ENCODE measurements at places on chromosomes 13 and 19.

DNA sequence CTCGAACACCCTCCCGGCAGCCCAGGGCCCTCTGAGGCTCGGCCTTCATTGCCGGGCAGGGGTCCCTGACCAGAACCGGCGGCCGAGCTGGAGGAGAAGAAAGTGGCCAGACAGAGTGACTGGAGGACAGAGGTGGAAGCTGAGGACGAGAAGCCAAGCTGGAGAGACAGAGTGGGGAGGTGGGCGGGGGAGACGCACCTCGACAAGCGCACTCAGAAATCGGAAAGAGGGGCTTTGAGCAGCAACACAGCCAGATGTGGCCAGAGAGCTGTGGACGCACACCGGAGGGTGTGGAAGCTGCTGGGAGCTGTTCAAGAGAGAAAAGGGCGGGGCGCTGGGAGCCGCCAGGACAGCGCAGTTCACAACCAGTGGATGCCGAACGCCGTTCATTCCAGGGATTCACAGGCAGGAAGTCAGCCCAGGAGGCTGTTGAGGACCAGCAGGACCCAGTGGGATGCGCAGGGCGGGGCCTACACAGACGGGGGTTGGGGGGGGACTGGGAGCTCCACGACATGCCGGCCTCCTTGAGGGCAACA is 28.2 kb upstream of the C13orf46 start:
- DNase-seq, result no peak

- DNase-seq, result no peak
Observed at GRCh38 chr19:36115453-36116343, at the start of gene TBCB. TSS of gene TBCB (plus strand) at chr19:36115468. CDS start at chr19:36115561, 93 bp downstream.

- DNase-seq, result no peak
Observed at GRCh38 chr19:2332341-2333026, 4.0 kb downstream of the SPPL2B start.

GRCh38 chr19:48346191-48346590 is 17.5 kb downstream of the TMEM143 start:
- DNase-seq, result no peak

DNA sequence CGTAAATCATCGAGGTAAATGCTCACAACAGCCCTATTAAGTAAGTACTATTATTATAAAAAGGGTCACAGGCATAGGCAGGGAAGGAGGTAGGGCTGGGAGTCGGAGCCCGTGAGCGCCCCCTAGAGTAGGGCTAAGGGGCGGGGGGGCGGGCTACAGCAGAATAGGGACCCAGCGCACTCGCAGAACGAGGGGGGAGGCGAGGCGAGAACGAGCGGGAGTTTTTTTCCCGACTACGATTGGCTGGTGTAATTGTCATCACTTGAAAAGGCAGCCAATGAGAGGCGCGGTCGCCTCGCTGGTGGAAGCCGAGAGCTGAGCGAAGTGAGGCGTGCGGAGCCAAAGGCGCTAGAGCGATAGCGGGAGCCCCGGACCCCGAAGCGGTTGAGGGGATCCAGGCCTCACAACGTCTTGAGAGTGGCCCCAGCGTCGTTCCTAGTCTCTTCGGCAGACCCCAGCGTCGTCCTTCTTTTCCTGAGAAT is 24.2 kb downstream of the KEAP1 start:
- DNase-seq, result peak; percentile 87

DNA sequence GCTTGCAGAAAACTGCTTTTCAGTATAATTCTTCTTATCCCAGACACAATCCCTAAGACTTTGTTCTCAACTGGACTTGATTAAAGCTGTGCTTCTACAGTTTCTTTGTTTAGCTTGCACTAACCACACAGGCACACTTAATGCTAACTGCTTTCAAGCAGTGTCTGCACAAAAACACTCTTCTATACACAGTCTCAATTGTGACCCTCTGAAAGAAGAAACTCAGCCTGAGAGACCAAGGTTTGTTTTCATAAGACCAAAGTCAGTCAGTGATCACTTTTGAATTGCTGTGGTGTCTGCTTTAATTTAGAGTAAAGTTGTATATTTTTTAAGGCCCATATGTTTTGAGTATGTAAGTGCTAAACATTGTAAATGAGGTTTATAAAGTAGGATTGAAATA is 431.2 kb downstream of the KCTD12 start:
- DNase-seq, result no peak

DNA sequence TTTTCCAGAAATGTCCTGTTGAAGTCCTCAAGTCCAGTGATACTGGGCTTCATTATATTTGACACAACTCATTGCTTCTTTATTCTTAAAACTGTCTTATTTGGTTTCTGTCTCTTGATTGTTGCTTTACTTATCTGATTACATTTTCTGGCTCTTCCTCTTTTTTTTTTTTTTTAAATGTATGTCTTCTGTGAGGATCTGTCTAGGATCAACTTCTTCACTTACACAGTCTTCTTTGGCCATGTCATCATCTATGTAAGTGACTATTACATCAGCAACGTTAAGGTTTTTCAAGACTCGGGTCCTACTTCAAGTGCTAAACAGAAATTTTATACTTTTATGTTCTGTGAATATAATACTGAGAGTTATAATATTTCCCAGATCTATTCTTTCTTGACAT is 162.1 kb downstream of the PDS5B start:
- no peak for DNase-seq

DNA sequence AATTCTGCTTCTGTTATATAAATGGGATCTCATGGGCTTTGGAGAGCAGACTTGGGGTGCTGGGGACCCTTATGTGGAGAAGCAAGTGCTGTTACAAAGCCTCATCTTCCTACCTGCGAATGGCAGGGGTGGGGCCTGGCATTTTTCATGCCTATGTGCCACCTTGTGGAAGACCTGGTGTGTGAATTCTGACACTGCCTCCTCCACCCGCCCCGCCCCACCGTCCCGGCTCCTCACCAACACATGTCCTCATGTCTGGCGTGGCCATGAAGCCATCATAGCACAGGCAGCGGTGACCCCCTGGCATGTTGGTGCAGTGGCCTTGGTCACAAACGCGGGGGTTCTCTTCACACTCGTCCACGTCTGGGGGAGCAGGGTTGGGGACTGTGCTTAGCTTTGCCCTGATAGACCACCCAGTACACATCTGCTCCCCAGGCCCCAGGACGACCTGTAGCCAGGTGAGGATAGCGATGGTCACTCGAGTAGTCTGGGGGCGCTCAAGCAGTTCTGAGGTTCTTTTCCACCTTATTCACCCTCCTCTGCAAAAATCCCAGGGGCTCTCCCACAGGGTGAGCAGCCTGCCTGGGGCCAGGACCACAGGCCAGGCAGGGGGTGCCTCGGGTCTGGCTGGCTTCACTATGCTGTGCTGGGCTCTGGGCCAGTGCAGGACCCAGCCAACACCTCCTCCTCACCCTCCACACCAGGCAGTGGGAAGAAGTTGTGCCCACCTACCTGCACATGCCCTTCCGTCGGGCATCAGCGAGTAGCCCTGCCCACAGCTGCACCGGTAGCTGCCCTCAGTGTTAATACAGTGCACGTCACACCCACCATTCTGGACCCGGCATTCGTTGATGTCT is 32.7 kb downstream of the FBN3 start:
- DNase-seq, result no peak

GRCh38 chr13:102812611-102813287 is 13.8 kb downstream of the BIVM start:
- no peak for DNase-seq

GRCh38 chr13:48224701-48225100 is 8.3 kb upstream of the ITM2B start:
- no peak for DNase-seq

DNA sequence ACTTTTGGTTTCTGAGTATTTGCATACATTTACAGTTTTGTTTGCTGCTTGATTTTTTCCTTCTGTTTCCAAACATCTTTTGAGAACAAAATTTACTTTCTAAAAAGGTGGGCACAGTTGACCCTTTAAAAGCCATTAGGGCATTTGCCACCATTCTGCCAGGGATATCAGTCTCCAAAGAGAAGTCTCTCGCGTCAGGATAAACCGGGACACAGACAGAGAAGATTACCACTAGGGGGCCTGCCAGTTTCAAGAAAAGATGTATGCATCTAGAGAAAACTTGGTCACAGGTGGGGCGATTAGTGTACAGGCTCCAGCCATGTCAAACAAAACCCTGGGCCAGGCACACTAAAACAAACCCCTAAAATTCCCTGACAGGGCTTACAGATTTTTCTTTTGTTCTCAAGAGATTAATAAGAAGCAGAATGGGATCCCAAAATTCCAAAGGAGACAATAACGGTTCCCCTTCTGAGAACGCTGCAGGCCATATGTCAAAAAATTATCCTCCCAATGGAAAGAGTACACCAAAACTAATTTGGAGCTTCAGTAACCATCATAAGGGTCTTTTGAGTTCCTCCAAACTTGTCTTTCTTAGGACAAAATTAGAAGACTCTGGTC is 10.7 kb upstream of the PABPC3 start:
- no peak for DNase-seq

GRCh38 chr13:46481166-46481565 is 71.8 kb upstream of the LRCH1 start:
- no peak for DNase-seq

DNA sequence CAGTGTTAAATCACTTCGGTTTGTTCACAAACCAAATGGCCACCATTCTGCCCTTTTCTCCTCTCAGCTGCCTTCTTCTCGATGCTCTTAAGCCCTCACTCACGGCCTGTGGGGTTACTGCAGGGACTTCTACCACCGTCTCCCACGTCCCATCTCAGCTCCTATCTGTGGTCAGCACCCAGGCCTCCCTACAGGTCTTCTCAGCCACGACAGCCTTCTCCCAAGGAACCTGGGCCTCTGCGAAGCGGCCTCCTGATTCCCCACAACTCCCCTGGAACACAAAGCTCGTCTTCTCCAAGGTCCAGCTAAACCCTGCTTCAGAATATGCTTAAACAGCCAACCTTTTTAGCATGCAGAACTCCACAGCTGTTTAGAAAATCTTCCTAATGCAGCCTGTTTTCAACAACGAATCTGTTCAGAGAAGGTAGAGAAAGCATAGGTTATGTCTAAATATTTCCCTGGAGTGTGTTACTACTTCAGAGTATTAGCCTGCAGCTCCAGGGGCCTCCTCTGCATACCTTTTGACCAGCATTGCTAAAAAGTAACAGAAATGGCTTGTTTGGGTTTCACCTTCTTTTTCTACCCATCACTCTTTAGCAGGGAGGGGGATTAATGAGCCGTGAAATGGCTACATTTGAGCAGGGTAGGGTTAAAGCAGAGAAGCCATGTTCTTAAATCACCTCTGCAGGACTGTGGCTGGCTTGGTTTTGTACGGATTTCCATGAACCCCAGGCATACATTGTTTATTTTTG is 104.0 kb downstream of the COL4A2 start:
- DNase-seq, result peak; percentile 50
